ENCODE measurements at places on chromosomes 1 and 21.
A peak's percentile ranks its signal among the peaks of the same experiment; 100 is the strongest.

DNA sequence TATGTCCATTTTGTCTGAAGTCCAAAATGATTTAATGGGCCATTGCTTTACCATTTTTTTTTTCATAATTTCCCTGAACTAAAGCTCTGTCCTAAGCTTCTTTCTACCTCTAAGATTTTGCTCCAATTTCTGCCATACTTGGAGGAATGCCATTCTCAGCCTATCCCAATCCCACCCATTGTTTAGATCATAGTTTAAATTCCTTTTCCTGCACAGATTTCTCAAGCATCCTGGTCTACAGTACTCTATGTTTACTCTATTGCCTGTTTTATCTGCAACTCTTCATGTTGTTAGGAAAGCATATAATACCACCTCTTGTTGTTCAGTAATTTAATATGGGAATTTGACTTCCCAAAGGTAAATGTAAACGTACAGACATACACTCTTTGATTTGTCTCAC is 30.8 kb downstream of the ADAMTS1 start:
- no peak for DNase-seq

GRCh38 chr1:179779645-179780272 is 36.7 kb downstream of the FAM163A start:
- no peak for DNase-seq

GRCh38 chr1:153880024-153880423 is 42.7 kb downstream of the GATAD2B start:
- no peak for DNase-seq

- DNase-seq: peak; percentile 60
These were observed 13.8 kb upstream of the POGZ start for GRCh38 chr1:151472856-151473731.

DNA sequence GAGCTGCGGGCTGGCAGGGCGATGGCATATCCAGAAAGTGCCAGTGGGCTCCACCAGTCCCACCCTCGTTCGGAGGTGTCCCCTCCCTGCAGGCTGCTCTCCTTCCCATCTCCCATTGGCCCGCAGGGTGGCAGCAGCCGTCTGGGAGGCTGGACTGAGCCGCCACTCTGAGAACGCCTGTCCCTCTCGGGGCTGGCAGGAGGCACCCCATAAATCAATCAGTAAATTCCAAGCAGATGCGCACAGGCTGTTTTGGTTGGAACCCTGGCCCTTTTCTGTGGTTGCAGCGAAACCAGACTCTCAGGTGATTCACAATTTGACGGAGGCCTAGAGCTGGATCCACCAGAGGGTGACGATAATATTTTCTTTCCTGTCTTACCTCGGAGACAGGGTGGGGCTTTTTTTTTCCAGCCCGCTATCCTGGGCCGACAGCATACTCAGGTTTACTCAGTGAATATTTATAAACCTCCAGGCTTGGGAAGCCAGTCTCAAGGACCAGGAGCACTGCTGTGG is 99.7 kb downstream of the GLIS1 start:
- DNase-seq: peak; percentile 46
